ENCODE measurements at places on chromosomes 6 and 20.
A peak's percentile ranks its signal among the peaks of the same experiment; 100 is the strongest.

- DNase-seq, result peak; percentile 60
Observed at GRCh38 chr20:31661625-31662371, 24.1 kb downstream of the COX4I2 start.

- no peak for DNase-seq
Observed at GRCh38 chr6:10071631-10072220, 343.1 kb downstream of the TFAP2A start.

- no peak for DNase-seq
Observed at GRCh38 chr6:165941786-165942185, 225.9 kb downstream of the TBXT start.

DNA sequence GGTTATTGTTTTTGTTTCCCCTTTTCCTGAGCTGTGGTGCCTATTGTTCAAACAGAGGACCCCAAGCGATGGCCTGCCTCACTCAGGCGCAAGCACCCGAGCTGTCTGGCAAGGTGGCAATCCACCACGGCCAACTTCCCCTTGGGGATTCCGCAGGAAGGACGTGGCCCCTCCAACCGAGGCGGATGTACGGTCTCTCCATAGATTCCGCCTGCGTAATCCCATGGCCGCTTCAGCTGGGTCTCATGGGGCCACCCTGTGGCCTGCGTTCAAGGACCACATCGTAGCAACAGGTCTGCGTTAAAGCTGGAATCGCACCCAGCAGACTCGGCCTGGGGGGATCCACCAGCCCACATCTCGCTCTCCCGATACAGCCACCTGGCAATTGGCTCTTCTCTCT is 79.9 kb downstream of the CEBPB start:
- DNase-seq, result no peak

All from MG63 (cell line).